ENCODE measurements at places on chromosomes 5 and 9.

- DNase-seq: no peak
Observed at GRCh38 chr9:109538346-109538745, 40.2 kb upstream of the PTPN3 start.

GRCh38 chr5:127892467-127893207 lies 189.4 kb downstream of the CCDC192 start:
- DNase-seq: peak; percentile 79

DNA sequence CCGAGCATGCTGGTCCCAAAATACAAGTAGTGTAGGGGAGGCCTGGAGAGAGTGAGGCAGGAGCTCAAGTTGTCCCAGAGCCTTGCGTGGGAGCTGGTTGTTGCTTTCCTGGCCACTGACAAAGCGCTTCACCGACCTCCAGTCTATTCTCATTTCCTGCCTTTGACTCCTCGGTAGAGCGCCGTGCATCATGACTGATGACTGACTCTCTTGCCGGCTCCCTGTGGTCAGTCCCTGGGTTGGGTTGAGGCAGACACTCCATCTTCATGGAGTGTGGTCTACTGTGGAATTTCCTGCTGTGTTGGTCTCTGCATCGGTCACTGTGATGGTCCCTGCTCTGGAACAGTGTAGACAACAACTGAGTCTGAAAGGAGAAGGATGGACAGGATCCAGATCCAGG lies 175.1 kb upstream of the S1PR3 start:
- DNase-seq: no peak

- DNase-seq: no peak
Observed at GRCh38 chr5:168318240-168318639, 26.8 kb downstream of the WWC1 start.

GRCh38 chr5:82610686-82611085 lies 332.5 kb upstream of the RPS23 start:
- no peak for DNase-seq

DNA sequence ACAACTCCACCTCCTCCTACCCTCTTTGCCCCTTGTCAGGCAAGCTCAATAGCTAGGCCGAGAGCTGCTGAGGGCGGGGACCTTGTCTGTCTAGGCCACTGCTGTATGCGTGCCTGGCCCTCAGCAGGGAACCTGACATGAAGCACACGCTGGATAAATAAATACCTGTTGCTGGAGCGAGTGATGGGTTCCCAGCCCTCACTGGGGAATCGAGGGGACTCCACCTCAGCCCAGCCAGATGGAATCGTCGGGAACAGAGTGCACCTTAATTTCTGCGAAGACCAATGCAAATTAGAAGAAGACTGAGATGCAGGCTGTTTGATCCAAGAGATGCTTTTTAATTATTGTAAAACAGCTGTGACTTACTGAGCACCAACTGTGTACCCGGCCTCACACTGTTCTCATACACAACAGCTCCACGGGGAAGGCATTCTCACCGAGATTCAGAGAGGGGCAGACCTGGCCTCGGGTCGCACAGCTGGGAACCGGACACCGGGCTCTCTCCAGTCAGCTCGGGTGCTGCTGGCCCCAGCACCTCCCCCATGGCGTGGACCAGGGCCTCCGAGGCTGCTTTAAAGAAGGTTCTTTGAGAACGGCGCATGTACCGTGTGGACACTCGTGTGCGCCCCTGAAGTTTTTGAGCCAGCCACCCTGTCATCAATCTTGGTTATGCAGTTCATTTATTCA lies 109.7 kb upstream of the IER5L start:
- DNase-seq: no peak

DNA sequence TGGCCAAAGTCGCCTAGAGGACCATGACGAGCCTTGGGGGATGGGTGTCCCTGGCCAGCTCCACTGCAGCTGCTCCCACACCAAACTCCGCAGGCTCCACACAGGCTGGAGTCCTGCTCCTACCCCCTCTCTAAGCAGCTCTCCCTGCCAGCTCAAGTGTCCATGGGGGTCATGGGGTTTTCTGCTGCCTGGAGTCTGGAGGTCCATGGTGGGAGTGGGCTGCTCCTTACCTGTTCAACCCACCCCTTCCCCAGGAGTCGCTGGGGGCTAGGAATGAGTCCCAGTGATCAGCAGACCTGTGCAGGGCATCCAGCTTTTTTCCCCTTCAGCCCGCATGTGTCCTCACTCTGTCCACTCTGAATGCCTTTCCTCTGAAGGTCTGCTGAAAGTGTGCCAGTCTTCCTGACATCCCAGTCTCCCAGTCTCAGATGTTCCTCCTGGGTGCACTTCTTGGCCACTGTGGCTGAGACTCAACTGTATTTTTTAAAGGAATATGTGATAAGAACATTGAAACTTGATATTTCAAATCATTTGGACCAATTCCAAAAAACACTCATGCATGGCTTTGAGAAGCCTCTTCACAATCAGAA lies 261.3 kb upstream of the ANKH start:
- DNase-seq: no peak

DNA sequence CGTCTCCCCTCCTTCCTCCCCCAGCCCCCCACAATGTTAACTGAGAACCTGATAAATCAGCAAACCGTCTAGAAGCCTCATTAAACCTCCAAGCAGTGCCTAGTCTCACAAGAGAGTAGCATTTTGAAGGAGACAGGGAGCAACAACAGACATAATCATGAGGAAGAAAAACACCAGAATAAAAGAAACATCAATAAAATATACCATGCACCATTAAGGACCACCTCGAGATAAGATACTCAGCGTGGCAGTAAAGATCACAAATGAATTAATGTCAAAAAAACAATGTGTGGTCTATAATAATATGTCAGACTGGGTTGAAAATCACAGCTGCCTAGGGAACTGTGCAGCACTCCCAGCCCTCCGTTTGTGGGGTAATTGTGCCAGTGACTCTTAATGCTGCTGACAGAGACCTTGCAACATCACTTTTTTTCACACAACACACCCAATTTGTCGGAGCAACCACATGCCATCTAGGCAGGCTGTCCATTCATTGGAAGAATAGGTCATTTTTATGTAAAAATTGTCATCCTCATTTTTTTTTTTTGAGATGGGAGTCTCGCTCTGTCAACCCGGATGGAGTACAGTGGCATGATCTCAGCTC lies 450.8 kb upstream of the WWC1 start:
- no peak for DNase-seq

- DNase-seq: no peak
Observed at GRCh38 chr9:80359941-80360881, 788.4 kb downstream of the TLE4 start.

DNA sequence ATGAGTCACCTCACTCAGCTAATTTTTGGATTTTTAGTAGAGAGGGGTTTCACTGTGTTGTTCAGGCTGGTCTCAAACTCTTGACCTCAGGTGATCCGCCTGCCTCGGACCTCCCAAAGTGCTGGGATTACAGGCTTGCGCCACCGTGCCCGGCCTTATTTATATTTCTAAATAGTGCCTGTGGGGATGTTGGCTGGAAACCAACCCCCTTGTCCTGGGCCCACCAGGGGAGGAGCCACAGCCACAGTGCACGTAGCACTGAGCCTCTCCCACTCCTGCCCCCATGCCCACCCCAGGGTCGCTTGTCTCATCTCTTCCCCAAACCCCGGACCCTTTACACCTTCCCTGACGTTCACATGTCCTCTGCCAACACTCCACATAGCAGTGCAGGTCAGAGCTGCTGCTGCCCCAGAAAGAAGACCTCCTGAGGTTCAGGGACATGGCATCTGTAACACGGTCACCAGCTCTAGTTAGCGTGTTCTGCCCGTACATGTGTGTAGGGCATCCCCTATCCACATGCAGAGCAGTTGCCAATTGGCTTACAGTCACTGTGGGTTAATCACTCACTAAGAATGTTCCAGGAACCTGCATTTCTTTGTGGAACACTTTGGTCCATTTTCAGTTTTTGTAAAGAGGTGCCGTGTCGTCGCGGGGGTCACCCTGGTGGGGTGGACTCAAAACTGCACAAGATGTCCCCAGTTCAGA lies 10.2 kb upstream of the MRPS2 start:
- no peak for DNase-seq

- no peak for DNase-seq
Observed at GRCh38 chr5:84125216-84125615, 259.5 kb downstream of the EDIL3 start.

DNA sequence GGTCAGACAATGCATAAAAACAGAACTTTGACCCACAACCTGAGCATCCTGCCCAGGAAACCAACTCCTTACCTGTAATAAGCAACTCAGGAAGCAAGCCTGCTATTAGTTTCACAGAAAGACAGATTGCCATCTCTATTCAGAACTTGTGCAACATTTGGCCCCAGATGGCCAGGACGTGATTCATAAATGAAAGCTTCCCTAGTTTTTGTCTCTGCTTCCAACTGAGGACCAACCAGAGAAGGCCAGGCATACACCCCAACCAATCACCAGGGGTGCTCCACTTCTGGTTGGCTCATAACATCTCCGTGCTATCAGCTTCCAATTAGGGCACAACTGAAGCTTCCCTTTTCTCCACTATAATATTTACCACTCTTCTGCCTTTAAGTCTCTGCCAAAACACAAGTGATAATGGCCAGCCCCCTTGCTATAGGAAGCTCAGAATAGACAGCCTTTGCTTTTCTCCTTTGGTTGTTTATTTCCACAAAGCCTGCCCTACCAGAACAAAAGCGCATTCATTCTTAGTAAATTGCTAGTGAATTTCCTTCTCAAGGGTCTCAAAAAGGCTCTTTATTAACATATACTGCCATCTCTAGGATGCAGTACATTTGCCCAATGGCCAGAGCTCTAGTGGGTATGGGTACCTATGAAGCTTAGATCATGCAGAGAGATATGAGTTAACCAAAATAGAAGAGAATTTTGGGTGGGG lies 289.7 kb upstream of the DAP start:
- no peak for DNase-seq

- DNase-seq: no peak
Observed at GRCh38 chr5:17373406-17373805, 124.6 kb upstream of the TAF11L2 start.

GRCh38 chr5:2068531-2068930 lies 185.8 kb upstream of the IRX4 start:
- DNase-seq: no peak

GRCh38 chr9:89036383-89036782 lies 45.1 kb downstream of the S1PR3 start:
- no peak for DNase-seq

DNA sequence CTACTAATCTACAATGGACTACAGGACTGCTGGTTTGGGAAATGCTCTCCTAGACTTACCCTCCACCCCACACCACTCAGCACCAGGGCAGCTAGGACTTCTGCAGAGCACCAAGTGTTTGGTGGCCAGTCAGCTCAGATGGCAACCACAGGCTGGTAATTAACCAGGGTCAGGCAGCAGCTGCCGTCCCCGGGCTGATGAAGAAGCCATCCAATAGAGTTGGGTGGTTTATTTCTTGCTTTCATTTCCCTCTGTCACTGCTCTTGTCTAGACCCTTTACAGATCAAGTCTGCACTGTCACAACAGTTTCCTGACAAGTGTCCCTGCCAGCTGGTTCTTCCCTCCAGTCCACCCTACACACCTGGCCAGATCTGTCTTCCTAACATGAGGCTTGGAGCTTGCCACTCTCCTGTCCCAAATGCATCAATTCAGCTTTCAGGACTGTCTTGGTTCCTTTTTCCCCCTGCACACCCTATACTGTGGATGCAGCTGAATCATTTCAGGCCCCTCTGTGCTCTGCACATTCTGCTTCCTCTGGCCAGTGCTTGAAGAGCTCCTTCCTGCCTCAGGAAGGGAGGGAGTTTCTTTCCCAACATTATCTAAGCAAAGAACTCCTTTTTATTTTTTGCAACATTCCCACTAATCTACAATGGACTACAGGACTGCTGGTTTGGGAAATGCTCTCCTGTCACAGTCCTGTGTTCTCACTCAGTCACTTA lies 30.2 kb upstream of the HSPA9 start:
- DNase-seq: no peak

- peak; percentile 32 for DNase-seq
Observed at GRCh38 chr5:93585041-93585766, 2.2 kb downstream of the NR2F1 start.

- DNase-seq: peak; percentile 61
Observed at GRCh38 chr9:83937861-83938455, 16.7 kb upstream of the KIF27 start.

DNA sequence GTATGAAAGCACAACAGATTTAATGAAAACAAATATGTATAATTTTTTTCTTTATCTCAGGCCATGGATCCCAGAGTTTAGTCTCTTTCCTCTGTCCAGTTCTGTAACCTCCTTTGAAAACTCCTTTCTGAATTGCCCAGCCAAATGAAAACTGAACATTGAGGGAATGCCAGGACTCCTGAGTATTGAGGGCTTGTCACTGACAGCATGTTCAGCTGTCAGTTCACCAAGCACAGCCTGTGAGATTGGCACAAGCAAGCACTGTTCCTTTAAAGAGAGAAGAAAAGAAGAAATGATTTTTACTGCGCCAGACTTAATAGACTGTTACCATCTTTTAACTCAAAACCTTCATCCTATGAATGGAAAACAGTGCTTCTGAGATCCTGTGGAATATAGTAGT lies 27.3 kb downstream of the TTC1 start:
- no peak for DNase-seq

DNA sequence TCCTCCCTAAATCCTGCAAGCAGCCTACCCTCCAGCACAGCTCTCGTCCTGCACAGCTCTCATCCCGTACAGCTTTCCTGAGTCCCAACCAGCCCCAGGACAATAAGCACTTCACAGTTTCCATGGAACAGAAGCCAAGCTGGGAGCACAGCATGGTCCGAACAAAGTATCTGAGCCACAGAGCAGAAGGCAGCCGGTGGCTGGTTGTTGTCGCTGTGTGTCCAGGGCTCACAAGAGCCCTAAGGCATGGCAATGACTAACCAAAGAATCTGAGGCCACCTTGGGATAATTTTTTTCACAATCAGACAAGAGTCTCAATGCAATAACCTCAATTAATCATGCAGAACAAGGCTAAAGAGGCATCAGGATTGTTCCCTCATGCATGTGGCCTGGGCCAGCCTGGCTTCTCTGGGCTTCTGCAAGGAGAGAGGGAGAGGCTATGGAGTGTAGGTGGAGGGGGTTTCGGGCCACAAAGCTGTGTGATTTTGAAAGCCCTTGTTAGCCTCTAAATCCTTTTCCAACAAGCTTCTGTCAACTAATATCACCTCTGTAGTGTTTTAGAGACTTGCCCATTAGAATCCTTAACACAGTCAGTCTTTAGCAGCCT lies 323.4 kb downstream of the PIK3R1 start:
- no peak for DNase-seq

GRCh38 chr5:107941036-107941435 lies 270.3 kb upstream of the EFNA5 start:
- no peak for DNase-seq

- no peak for DNase-seq
Observed at GRCh38 chr5:3339798-3340115, 255.9 kb upstream of the IRX1 start.

GRCh38 chr5:10704949-10705621 lies 55.9 kb downstream of the DAP start:
- peak; percentile 68 for DNase-seq

- DNase-seq: no peak
Observed at GRCh38 chr5:172529896-172530295, 75.6 kb upstream of the SH3PXD2B start.

DNA sequence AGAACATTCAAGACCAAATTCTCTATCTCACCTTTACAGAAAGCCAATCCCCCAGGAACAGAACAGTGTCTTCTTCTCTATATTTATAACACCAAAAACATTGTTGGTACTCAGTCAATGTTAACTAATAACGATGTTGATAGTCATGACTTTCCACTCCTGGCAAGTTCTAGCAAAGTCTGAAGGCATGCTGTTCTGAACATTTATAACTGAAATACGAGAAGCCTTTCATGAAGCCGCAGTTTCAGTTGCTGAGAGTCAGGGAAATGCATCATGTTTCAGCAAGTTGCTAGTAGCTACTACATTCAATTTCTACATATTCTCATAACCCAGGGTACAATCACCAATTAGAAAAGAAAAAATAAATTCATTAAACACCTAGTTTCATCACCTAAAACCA lies 301.4 kb downstream of the PDE4D start:
- DNase-seq: no peak

Data from SW480 (cell line).